ENCODE measurements at places on chromosomes 12 and 14.

GRCh38 chr12:96510306-96510764 lies 21.0 kb downstream of the CFAP54 start:
- DNase-seq = no peak

GRCh38 chr14:103867523-103867953 lies 20.2 kb upstream of the PPP1R13B start:
- peak; percentile 84 for DNase-seq

- DNase-seq = no peak
These were observed 224.1 kb upstream of the EGLN3 start for GRCh38 chr14:34174973-34175372.

DNA sequence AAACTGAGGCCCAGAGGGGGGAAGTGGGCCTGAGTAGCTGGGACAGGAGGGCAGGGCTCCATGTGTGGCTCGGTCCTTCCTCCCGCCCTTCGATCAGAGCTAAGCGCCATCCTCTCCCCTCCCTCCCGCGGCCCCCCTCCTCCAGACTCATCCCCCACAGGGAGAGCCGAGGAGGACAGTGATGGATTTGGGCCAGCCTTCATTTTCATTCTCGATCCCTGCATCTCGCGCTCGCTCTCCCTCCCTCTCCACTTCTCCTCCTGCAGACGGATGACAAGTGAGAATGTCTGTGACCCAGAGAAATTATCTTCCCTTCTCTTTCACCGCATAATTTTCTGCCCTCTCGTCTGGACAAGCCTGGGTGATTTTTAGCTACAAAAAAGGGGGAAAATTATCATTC lies 183.3 kb downstream of the RBM19 start:
- no peak for DNase-seq

DNA sequence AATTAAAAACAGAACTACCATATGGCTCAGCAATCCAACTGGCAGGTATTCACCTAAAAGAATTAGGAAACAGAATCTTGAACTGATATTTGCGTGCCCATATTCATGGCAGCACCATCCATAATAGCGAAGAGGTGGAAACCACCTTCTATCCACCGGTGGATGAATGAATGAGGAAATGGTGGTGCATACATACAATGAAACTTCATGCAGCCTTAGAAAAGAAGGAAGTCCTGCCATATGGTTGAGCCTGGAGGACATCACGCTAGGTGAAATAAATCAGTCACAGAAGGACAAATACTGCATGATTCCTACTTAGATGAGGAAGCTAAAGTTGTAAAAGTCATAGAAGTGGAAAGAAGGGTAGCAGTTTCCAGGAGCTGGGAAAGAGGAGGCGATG lies 6.6 kb downstream of the TCL1A start:
- DNase-seq = no peak

GRCh38 chr14:51661504-51661903 lies 9.8 kb downstream of the FRMD6 start:
- no peak for DNase-seq

DNA sequence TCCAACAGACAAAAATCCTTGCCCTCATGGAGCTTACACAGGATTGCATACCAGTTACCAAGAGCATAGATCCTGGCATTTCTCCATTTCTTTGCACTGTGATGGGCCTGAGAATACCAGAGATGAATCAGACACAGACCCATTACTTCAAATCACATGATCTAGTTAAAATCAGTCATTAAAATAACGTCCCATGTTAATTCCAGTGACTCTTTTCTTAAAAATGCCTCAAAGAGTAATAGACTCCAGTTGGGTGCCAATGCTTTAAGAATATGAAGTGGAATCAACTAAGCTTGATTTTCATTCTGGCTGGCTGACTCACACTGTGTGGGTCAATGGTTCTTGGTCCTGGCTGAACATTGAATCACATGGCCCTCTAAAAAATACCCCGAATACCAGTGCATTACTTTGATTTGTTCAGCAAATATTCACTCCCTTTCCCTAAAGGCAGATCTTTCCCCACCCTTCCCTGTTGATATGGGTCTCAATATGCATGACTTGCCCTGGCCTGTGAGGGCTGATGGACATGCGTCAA lies 11.0 kb downstream of the ASB2 start:
- DNase-seq = no peak

- DNase-seq = no peak
These were observed 64.3 kb downstream of the DCAF5 start for GRCh38 chr14:69088586-69088985.

All from BE2C (cell line).